ENCODE measurements at places on chromosomes 3 and 15. TPM values are rescaled to one million over a fixed set of nuclear protein-coding genes. Genes with fewer than 3 reads are reported as not detected.

GRCh38 chr3:170337420-170337819 lies 20.1 kb upstream of the SKIL start:
- no peak overlapping the region for H3K27ac ChIP-seq
- no peaks in the 10 kb centered on the region for H3K4me1 ChIP-seq
- peaks cover 36% of the 10 kb centered on the region for H3K36me3 ChIP-seq
- H3K27me3 ChIP-seq, result peaks cover 3% of the 10 kb centered on the region

DNA sequence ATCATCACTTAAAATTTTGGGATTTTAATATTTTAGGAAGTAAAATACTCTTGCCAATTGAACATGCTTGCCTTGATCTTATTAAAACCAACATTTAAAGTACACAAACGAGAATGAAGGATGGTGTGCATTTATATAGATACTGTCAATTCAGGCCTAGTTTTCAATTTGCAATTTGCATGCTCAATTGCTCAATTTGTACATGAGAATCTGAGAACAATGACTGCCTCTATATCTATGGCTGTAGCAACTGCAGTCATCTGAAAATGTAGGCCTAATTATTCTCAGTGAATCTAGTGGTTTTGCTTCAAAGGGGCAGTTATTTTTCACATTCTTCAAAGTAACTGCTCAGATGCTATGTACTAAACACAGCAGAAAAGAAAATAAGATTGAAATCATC lies 18.8 kb downstream of the ZBBX start:
- H3K27ac ChIP-seq, result no peak overlapping the region
- H3K36me3 ChIP-seq, result no peaks in the 10 kb centered on the region
- no peak overlapping the region for H3K4me3 ChIP-seq
- DNase-seq, result no peak
- no peaks in the 10 kb centered on the region for H3K4me1 ChIP-seq

GRCh38 chr15:91561371-91562100 lies 292.0 kb upstream of the SLCO3A1 start:
- H3K4me3 ChIP-seq, result no peak overlapping the region
- H3K27ac ChIP-seq, result no peak overlapping the region
- peaks cover 16% of the 10 kb centered on the region for H3K4me1 ChIP-seq
- no peaks in the 10 kb centered on the region for H3K27me3 ChIP-seq
- no peak for DNase-seq

DNA sequence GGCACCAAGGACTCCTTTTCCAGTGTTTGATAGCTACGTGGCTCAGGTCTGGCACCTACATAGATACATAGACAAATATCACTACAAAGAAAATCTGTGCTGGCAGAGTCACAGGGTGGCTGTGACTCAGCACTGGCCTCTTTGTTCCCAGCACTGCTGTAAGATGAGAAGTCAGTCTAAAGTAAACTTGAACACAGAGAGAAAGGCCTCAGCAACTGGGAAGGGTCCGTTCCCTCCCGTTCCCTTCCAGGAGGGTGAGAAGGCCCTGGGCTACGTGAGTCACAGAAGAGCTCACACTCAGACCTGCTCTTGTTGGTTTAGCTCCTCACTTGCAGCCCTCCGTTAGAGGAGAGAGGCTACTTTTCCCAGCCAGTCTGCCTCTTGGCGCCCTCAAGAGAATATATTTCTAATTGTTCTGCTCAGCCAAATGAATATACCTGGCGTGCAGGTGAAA lies 23.1 kb downstream of the ANXA2 start:
- H3K4me1 ChIP-seq, result peaks cover 29% of the 10 kb centered on the region
- H3K27me3 ChIP-seq, result peaks cover 23% of the 10 kb centered on the region
- no peaks in the 10 kb centered on the region for H3K36me3 ChIP-seq
- peak overlapping the region; percentile 83 for H3K27ac ChIP-seq
- H3K4me3 ChIP-seq, result no peak overlapping the region

Gene MYZAP
- total RNA-seq, result 0.68 TPM

GRCh38 chr3:122988508-122988907 lies 39.1 kb downstream of the SEMA5B start:
- H3K4me3 ChIP-seq, result no peak overlapping the region
- no peak for DNase-seq
- H3K27me3 ChIP-seq, result no peaks in the 10 kb centered on the region
- H3K27ac ChIP-seq, result no peak overlapping the region

All from WTC11 (cell line).